ENCODE measurements at places on chromosomes 1 and 21.
A peak's percentile ranks its signal among the peaks of the same experiment; 100 is the strongest.

GRCh38 chr1:186628910-186629309 is 51.3 kb downstream of the PTGS2 start:
- no peak for DNase-seq

- DNase-seq: peak; percentile 92
These were observed at the start of gene KIF1B for GRCh38 chr1:10209905-10210810. Gene KIF1B, plus strand, starts transcription at chr1:10210570. Its CDS starts 21,759 bp downstream, at chr1:10232329.

- DNase-seq: no peak
These were observed 11.8 kb downstream of the UBE2T start for GRCh38 chr1:202329891-202330290.

DNA sequence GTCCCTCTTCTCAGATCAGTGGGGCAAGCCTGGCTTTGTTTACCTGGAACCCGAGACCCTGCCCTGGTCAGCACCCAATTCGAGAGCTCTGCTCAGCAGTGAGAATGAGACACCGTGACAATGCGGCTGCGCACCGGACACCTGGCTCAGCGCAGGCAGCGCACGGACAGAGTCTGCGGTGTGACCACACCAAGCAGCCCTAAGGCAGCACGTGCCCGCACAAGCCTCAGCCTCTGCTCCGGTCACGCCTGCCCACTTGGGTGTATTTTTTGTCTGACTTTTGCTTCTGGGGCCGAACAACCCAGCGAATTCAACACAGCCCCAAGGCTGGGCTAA is 4.7 kb downstream of the KRTAP10-8 start:
- DNase-seq: no peak

DNA sequence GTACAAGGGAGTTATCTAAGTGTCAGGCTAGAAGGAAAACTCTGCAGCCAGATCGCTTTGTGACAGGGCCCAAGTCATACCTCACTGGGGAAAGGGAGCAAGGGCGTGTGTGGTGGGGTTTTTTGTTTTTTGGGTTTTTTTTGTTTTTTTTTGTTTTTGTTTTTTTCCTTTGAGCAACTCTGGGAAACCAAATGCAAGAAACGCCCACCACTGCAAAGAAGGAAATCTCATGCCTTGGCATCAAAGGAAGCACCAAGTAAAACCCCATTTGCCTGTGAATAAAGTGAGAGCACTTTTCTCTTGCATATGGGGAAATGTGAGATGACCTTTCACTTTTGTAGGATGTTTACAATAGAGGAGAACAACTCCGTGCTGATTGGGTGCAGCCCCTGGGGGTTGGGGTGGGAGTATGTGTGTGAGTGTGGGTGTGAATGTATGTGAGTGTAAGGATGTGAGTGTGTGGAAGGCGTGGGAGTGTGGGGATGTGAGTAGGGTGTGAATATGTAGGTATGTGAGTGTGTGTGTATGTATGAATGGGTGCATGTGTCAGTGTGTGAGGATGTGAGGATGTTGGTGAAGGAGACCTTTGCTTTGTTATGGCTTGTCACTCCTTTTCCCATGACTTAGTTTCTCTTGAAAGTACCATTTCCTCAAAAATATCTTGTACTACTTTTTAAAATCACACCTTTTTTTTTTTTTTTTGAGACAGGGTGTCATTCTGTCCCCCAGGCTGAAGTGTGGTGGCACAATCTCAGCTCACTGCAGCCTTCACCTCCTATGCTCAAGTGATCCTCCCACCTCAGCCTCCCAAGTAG is 34.6 kb downstream of the IL12RB2 start:
- DNase-seq: no peak

GRCh38 chr1:247047260-247047659 is 31.4 kb downstream of the ZNF670 start:
- DNase-seq: no peak

- no peak for DNase-seq
These were observed 671.9 kb downstream of the BRINP3 start for GRCh38 chr1:189805735-189806134.

DNA sequence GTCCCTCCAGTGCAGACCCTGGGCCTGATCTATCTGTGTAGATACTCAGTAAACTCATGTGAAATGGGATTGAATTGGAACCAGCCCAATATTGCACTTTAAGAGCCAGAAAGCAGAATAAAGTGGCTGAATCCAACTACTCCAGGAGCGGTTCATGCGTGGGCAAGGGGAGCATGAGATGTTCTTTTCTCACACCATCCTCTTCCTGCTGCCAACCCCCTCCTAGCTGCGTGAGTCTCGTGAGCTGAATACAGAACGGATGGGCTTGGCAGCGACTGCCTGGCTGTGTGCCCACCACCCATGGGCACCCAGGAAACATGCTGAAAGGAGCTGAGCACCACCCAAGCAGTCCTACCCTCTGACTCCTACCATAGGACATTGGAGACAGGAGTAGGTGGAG is 128.3 kb downstream of the ELAVL4 start:
- DNase-seq: no peak

DNA sequence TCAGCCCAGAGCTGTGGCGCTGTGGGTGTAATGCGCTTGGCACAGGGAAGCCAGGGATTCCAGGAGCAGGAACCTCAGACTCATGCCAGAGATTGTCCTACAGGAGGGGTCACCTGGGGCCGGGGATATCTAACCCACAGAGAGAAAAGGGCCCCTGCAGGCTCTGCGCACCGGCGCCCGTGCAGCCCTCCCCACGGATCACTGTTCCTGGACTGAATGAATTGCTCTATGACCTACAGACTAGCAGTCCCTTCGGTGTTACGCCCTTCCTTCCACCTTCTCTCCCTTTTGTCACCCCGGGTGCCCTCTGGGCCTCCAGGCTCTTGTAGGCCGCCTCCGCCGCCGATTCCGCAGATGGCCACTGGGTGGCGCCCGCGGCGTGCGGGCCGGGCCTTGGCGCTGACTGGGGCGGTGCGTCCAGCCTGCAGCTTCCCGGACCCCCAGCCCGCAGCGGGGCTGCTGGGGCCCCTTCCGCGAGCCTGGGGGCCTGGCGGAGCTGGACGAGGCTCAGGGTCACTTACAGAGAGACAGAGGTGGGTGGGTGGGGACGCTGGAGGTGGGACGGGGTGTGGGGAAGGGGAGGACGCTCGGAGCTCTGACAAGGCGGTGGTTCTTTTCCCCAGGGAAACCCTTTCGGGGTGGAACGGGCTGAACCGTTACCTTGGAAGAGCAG is 101.3 kb downstream of the IER5 start:
- no peak for DNase-seq

- DNase-seq: no peak
These were observed 10.2 kb downstream of the OSCP1 start for GRCh38 chr1:36440044-36440443.
